ENCODE measurements at places on chromosomes 1 and 21.

DNA sequence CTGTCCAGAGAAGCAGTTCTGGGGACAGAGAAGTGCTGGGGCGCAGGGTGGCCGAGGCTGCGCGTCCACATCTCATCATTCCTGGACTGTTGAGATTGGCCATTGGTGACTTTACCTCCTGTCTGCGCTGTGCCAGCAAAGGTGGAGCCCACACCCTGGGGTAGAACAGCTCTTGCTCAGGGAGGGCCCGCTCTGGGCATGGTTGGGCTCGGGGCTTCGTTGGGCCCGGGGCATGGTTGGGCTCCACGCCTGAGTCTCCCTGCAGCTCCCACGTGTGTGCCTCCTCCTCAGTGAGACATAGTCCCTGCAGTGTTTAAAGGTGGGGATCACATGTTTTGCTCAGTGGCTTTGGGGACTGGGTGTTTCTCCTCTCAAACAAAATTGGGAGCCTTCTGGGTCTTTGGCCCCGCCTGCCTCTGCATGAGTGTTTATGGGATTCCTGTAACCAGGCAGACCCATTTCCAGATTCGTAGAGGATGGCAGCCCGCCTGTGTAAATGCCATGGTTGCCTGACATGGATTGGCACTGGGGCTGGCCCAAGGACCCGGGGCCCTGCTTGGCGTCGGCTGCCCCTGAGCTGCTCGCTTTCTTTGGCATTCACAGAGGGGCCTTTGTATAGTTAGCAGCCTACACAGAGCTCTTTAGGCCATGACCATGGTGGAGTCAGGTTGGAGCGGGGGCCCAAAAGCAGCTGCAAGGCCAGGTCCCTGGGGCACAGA lies 104.6 kb downstream of the TLR5 start:
- no peak for DNase-seq

GRCh38 chr1:39238476-39238875 lies 34.0 kb downstream of the MACF1 start:
- no peak for DNase-seq

DNA sequence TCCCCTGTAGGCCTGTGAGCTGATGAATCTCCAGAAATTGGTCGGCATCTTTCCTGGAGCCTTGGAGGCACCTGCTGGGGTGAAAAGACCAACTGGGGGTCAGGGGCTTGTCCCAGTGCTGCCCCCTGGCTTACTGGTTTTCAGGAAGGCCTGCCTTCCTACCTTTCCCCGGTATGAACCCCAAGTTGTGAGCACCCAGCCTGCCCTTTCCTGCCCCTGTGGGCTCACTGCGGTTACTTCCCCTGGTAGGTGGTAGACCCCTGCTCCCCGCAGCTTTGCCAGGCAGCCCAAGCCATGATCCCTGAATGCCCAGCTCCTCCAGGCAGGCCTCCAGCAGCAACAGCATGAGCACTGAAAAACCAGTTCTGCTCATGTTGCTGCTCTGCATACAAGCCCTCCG lies 10.2 kb downstream of the DMRTB1 start:
- DNase-seq = no peak

DNA sequence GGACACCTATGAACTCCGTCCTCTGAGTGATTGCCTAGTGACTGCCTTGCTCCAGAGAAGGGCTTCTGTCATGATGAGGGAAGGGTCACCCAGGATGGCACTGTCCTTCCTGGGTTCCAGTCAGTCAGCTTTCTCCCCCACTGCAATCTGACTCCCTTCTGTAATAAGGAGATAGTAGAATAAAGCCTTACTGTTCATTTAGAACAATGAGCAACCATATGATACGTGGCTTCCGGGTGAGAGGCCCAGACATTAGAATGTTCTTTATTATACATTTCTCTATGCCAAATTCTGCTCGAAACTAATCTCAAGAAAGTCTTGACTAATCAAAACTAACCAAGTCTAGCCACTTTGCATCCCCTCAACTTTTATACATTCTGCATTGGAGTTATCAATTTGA lies 8.5 kb upstream of the MTMR11 start:
- DNase-seq = no peak

DNA sequence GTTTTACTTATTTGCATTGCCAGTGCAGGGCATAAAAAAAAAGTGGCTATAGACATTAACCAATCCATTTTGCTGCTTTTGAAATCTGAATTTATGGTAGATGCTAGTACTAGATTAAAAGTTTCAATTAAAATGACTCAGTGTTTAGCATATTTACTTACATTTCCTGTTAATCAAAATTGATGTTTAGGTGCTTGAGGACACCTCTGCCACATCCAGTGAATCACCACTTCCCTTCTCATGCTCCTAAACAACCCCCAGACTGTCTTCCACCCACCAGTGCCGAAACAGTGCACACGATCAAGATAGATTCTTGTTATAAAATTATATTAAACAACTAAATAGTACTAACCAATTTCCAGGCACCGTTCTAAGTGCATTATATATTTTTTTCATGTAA lies 32.7 kb downstream of the HSD17B7 start:
- DNase-seq = no peak

GRCh38 chr1:180672105-180672504 lies 40.3 kb downstream of the XPR1 start:
- DNase-seq = no peak

DNA sequence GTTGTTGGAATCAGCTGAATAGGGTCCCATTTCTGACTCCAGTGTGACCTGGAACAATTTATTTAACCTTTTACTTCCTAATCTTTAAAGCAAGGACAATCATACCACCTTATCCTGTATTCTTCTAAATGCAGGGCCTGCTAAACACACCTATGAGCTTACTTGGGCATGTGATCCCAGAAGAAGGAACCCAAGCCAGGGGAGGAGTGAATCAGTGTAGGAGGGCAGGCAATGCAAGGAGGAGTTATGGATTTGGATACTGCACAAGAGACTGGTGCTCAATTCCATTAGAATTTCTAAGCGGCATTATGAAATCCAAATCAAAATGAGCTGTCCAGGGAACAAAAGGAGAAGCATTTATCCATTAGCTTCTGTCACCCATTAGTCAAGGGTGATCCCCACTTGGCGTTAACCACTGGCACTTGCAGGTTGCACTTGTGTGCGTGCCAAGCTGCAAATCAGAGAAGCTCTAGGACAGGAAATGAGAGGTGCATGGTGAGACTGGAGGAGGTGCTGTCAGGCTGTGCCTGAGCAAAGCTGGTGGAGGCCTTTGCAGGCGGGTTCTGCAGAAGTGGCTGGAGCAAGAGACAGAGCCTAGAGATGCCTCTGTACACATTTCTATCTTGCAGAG lies 297.2 kb upstream of the PLXNA2 start:
- no peak for DNase-seq

DNA sequence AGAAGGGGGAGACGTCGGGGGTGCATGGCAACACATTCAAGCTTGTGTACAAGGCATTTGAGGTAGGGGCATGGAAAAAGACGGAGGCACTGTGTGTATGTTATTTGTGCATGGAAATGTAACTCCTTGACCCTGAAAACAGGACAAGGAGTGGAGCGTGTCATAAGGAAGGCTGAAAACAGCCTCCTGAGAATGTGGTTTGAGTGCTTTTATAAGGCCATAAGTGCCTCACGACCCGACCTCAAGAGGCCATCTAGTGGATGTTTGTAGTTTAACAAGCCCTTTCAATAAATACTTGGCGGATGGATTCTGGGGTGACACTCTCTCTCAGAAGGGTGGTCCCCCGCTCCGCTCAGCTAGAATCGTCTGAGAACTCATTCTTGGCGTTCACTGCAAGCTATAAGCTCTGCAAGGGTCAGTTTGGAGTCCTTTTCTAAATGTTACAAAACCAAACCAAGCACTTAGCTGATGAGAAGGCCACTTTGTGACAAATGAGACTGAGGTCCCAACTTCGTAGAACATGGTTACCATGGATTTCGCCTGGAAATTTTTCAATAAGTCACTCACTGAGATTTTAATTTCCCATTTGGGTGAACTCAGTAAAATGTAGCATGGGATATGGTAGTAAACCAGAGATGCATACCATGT lies 38.8 kb upstream of the CLCA4 start:
- no peak for DNase-seq

DNA sequence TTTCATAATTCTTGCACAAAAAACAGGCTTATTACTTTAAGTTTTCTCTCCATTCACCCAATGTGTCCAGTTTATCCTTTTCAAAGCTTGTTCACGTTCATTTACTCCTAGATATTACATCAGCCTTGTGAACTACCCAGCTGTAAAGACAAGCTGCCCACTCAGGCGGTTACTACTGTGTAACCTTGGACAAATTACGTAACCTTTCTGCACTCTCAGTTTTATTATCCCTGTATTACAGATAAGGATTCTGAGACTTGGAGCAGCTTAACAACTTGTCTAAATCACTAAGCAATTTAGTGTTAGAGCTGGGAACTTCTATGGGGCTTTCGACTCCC lies 20.5 kb upstream of the LPAR3 start:
- DNase-seq = no peak

- DNase-seq = no peak
Measured at GRCh38 chr1:3423896-3424611, 30.4 kb upstream of the ARHGEF16 start.

GRCh38 chr1:230863449-230863848 lies 4.9 kb downstream of the C1orf198 start:
- DNase-seq = no peak

DNA sequence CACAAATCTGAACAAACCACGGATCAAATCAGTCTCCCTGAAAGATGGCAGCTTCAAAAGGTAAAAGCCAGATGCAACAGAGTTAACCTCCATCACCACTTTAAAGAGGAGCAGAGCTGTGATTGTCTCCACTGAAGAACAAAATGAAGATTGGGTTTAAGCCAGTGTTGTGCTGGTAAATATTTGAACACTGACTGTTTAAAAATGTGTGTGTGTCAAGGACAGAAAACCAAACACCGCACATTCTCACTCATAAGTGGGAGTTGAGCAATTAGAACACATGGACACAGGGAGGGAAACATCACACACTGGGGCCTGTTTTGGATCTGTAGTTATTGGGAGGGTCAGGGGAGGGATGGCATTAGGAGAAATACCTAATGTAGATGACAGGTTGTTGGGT lies 83.9 kb downstream of the ST6GALNAC5 start:
- no peak for DNase-seq

DNA sequence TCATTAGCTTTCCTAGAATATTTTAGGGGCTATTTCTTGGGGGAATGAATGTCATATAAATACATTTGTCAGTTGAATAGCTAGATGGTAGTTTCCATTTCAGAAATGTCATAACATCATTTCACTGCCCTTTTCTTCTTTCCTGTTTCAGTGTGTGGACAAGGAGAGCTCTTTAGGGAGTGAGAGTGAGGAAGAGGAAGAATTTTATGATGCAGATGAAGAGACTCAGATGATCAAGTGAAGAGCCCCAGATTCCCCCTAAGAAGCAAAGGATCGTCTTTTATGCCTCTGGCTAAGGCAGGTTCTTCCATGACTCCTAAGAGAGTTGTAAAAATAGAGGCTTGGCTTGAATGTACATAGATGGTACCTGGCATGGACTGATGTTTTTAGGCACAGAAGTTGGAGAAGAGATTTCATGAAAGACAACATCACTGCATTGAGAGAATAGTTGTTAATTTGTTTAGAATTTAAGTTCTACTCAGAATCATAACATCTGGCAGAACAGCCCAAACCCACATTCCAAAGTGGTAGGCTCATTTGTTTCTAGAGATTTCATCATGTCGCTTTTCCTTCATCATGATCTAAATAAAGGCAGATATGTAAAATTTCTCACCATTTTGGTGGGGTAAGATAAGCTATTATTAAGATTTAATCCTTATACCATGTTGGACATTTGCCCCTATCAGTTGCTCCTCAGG lies 44.2 kb upstream of the MAB21L3 start:
- no peak for DNase-seq

- DNase-seq = no peak
Measured at GRCh38 chr1:113663165-113663951, 95.9 kb downstream of the PHTF1 start.

DNA sequence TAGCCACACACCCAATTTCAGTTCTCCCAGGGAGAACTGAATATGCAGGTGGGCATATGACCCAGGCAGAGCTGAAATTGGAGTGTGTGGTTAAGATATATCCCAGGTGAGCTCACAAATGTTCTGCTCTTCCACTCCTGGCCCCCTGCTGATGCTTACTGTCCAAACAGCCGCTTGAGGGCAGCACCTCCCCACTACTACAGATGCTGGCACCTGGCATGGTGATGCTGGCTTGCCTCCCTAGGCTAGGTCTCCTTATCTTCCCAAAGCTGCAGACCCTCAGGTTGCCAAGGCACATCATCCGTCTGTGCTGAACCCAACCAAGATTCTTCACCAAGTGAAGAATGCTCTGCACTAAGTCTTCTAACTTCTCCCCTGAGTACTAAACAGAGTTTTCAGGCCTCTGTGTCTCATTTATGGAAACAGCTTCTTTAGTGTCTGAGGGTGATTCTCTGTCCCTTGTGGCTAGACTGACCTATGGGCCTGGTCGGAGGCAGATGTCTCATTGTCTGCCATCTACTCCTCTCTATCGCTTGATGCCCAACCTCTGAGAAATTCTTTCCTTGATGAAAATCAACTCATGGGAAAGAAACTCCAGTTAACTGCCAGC lies 27.2 kb downstream of the XCL1 start:
- no peak for DNase-seq

- no peak for DNase-seq
Measured at GRCh38 chr1:197521118-197521739, 253.2 kb downstream of the CRB1 start.

Data from cortex of kidney (tissue), 1 donor.